ENCODE measurements at places on chromosomes 6 and 20.

GRCh38 chr20:59414936-59415623, 114.7 kb downstream of the EDN3 start:
- DNase-seq = no peak

- no peak for DNase-seq
Measured at GRCh38 chr6:36594816-36595643, 868 bp downstream of the SRSF3 start.

- DNase-seq = no peak
Measured at GRCh38 chr6:108133594-108134179, 32.1 kb upstream of the NR2E1 start.

DNA sequence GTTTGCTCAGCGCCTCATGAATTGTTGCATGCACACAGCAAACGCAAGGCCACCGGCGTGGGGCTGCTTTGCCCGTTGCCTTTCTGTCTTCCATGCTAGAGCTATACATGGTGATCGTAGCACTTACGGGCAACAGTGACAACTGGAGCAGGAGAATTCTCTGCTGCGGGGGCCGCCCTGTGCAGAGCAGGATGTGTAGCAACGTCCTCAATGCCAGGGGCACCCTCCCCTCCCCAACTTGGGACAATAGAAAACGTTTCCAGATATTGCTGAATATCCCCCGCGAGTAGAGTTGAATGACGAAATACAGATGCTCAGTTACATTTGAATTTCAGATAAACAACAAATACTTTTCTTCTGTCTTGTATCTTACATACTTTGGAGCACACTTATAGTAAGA, 198.7 kb downstream of the TFAP2C start:
- no peak for DNase-seq

GRCh38 chr20:53926428-53927028, 143.9 kb downstream of the BCAS1 start:
- no peak for DNase-seq

GRCh38 chr20:44324343-44324742, 12.5 kb upstream of the R3HDML start:
- DNase-seq = no peak

Data from stimulated activated CD8-positive, alpha-beta memory T cell treated with anti-CD3 and anti-CD28 coated beads, Interleukin-4, amount 100 ng/mL, for 24 hours (primary cell).